ENCODE measurements at places on chromosomes 11 and 22. TPM values are rescaled to one million over a fixed set of nuclear protein-coding genes. Genes with fewer than 3 reads are reported as not detected.

The KRTAP5-10 gene
- not detected for total RNA-seq

The CNTN5 gene
- not detected for total RNA-seq

The CST6 gene
- not detected for total RNA-seq

The OR5M10 gene
- not detected for total RNA-seq

The PACSIN3 gene
- total RNA-seq = 30.0 TPM

The CCDC87 gene
- 0.89 TPM for total RNA-seq

The FOXR1 gene
- total RNA-seq = not detected

The DKK3 gene
- total RNA-seq = 11.9 TPM

The DRG1 gene
- 63.0 TPM for total RNA-seq

The ABCC8 gene
- 1.4 TPM for total RNA-seq

The LDHAL6A gene
- not detected for total RNA-seq

The HPS4 gene
- 17.3 TPM for total RNA-seq

The PARVG gene
- not detected for total RNA-seq

The HORMAD2 gene
- not detected for total RNA-seq

The DEUP1 gene
- not detected for total RNA-seq

The HOATZ gene
- not detected for total RNA-seq

The KIAA1671 gene
- total RNA-seq = 9.9 TPM

The TMEM45B gene
- not detected for total RNA-seq

The CFAP300 gene
- 5.9 TPM for total RNA-seq

The APOBEC3G gene
- not detected for total RNA-seq

The ADAMTS8 gene
- 0.39 TPM for total RNA-seq

The MUS81 gene
- total RNA-seq = 27.9 TPM

The EXPH5 gene
- total RNA-seq = not detected

The RAG1 gene
- 0.10 TPM for total RNA-seq

The APOA5 gene
- total RNA-seq = not detected

The NLRP14 gene
- not detected for total RNA-seq

The OR8G1 gene
- total RNA-seq = not detected

The FAM118B gene
- total RNA-seq = 14.9 TPM

The HEPN1 gene
- total RNA-seq = not detected

The MIAT gene
- total RNA-seq = 0.35 TPM

The SPDYC gene
- total RNA-seq = not detected

The SYT13 gene
- total RNA-seq = 7.2 TPM
